Stimulated activated CD4-positive, alpha-beta T cell treated with anti-CD3 and anti-CD28 coated beads, Interleukin-1b, Interleukin-23, amount 100 ng/mL, for 24 hours (primary cell): ENCODE measurements at places on chromosomes 12 and 14.

DNA sequence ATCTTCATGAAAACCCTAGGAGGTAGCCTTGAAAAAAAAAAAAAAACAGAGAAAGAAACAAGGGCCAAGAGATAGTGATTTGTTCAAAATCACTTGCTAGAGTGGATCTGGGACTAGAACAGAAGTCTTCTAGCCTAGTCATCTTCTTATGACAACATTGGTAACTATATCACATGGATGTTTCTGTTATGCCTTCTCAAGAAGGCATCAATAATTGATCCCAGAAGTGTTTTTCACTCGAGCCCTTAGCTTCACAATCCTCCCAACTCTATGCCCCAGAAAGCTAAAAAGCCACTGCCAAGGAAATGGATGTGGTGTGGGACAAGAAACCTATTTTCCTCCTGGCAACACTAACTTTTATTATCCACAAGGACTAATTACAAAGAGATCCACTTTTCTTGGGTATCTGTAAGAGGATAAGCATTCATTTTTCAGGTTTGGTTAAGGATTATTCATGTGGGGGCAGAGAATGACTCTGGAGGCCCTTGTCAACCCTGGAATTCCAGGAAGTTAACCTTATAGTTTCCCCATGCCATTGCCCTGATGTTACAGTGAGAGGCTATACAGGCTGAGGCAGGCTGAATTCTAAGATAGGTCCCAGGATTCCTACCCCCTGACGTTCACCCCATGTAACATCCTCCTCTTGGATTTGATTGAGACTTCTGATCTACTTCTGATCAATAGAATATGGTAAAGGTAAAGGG lies 67.7 kb upstream of the CPM start:
- DNase-seq = no peak

GRCh38 chr12:51270067-51270950 lies at the start of gene SMAGP:
TSS of gene SMAGP (minus strand) at chr12:51270415. CDS start at chr12:51269278, 1,137 bp downstream.
- DNase-seq = no peak

DNA sequence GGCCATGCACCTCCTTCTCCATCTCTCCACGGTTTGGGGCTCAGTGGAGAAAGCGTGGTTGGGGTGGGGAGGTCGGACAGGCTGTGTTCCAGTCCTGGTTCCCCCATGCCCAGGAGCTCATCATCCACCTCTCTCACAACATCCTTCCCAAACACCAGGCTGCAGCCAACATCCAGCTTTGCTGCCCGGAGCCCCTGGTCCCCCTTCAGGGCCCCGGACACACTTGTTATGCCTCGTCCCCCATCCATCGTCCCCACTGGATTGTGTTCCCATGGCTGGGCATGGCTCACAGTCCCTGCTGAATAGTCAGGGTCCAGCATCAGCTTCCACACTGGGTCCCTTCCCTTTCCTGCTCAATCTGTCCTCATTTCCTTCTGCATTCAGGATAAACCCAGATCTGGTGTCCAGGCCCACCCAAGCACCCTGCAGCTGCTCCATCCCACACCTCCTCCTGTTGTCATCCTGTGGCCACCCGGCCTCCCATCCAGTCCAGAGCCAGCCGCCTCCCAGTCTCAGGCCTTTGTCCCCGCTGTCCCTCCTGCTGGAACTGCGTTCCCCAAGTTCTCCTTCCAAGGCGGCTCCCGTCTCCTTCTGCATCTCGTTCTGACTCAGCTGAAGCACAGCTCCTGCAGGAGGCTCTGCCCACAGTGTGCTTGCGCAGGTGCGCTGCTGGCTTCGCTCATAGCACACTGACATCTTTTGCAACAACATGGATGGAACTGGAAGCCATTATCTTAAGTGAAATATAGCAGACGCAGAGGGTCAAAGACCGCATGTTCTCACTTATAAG lies 211.4 kb upstream of the RTL1 start:
- DNase-seq = no peak

GRCh38 chr12:90299121-90299520 lies 590.5 kb upstream of the ATP2B1 start:
- DNase-seq = no peak

GRCh38 chr14:44995196-44995595 lies 33.2 kb downstream of the TOGARAM1 start:
- no peak for DNase-seq

DNA sequence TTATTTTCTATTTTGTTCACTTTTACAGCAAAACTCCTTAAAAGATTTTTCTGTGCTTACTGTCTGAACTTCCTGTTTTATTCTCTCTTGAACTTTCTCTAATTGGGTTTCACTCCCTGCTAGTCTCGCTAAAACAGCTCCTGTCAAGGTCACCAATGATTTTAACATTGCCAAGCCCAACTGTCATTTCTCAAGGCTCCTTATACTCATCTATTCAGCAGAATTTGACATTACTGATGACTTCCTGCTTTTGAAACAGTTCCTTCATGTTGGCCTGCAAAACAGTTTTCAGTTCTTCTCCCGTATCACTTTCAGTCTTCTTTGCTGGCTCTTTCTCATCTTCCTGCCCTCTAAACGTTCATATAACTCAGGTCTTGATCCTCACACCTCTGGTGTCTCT lies 268.5 kb upstream of the USP15 start:
- no peak for DNase-seq

DNA sequence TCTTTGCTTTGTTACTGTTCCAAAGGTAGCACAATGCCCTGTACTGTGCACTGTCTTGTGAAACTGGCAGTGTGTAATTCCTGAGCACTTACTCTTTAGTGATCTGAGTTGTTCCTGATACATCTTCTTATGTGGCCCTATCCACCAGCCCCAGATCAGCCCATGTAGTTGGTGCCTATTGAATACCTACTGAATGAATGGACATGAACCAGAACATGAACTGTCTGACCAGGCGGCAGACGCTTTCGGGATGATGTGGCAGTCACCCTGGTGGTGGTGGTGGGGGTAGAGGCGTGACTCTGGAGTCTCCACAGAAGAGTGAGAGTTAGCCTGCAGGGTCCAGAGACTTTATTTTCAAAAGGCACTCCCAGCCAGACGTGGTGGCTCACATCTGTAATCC lies 46.6 kb upstream of the PAPOLA start:
- no peak for DNase-seq

DNA sequence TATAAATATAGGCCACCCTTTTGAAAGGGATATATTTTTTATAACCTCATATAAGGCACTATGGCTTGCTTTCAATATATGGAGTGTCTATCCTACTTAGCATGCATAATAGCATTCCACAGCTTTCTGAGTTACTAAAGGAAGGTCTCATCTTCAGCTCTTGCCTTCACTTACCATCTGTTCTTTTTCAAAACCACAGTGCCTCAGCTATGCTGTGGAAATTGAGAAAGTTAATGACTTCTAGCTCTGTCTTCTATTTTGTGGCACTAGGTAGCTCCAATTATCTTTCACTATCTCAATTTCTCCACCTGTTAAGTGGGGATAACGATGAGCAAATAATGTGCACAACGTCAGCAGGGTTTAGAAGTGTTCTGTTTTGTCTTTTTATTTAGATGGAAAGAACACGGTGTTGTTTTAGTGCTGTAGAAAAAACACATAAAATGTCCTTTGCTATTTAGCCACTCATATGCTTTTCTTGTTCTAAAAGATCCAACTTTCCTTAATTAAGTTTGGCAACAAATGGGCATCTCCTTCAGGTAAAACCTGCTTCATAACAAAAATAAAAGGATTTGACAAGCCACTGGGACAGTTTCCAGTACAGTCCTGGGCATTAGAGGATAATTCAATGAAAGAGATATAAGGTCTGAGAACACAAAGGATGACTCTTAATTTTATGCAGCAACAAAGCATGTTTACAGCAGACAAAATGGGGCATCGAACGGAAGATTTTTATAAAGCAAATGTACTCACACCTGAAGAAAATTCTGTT lies 462.0 kb upstream of the SYT1 start:
- no peak for DNase-seq

DNA sequence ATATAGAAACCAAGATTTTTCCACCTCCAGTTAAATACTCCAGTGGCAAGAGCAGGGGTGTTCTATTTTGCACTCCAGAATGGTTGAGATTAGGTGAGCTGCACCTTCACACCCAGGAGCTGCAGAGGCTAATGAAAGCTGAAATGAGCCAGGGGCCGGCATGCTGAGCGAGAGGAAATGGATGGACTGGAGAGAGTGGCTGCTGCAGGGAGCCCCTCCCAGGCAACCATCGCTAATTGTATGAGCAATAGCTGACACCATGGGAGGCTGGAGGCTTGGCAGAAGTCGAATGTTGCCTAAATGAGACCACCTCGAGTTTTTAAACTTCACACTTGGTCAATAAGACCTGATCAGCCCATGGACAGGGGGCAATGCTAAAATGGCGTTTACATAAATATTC lies 301.8 kb upstream of the TMPO start:
- no peak for DNase-seq

GRCh38 chr12:74586251-74586650 lies 48.6 kb downstream of the ATXN7L3B start:
- DNase-seq = no peak

DNA sequence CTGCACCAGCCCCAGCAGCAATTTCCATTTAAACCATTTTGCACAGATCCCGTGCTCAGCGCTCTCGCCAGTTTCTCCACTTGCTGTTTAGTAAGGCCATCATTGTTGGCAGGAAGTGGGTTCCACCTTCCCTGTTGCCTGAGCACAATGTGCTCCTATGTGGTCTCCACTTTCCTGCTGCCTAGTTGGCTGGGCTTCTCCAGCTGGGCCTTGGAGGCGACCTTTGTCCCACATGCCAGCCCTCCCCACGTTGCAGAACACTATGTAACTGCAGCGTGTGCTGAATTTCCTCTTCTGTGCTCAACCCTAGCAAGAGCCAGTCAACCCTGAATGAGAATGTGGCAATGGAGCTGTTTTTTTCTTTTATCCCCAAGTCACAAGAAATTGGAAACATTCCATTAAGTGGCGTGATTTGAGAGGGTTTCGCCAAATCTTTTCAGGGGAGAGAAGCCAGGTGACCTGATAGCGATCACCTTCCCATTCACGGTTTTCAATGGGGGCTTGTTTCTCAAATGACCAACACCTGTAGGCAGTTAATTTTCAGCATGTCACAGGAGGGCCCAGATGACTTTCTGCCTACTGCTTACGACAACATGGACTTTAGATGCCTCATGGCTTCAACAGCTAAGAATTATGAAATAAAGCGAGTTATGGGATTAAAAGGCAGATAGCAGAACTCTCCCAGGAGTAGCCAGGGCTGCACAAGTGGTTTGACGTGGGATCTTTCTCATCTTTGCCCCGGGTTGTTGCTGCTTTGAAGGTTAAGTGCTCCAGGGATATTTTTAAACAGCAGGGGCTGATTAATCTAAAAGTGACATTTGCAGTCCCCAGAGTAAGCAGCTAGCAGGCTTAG lies at the start of gene ACACB:
Gene ACACB (plus strand): TSS at position 830 of the 853 bp plus-strand sequence. CDS start 22,819 bp downstream, outside the sequence.
- DNase-seq = no peak

GRCh38 chr12:111616177-111616623 lies 17.1 kb upstream of the ATXN2 start:
- no peak for DNase-seq

DNA sequence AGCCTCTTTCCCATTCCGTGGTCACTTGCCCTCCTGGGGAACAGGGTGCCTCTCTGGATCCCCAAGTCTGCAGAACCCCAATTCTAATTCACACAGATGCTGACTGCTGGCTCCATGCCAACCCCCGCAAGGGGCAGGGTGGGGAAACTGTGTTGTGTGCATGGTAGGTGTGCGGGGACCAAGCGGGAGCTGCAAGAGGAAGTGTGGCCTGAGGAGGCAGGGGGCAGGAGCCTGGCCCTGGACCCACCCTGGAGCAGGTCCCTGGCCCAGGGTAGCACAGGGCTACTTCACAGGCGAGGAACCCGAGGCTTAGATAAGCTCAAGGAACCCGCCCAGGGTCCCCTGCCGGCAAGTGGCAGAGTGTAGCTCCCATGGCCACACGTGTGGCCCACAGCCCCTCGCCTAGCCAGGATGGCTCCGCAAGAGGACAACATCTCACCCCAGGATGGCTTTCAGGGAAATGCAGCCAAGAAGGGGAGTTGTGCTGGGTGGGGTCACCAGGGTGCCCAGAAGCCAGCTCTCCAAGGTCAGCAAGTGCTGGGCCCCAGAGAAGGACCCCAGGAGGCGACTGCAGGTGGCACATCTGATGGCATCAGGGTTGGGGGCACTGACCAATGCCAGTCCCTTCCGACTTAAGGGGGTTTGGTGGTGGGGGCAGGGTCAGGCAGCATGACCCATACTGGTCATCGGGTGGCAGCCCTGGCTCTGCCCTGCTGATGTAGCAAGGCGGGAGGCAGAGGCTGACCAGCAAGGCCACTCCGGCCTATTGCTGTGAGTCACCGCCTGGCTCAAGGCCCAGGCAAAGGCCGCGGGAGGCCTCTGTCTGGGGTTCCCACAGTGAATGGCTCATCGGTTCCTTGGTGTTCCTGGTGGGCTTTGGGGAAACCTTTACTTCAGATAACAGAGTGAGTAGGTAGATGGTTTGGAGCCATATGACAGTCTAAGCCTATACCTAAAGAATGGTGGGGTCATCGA lies 37.3 kb upstream of the EML1 start:
- no peak for DNase-seq

DNA sequence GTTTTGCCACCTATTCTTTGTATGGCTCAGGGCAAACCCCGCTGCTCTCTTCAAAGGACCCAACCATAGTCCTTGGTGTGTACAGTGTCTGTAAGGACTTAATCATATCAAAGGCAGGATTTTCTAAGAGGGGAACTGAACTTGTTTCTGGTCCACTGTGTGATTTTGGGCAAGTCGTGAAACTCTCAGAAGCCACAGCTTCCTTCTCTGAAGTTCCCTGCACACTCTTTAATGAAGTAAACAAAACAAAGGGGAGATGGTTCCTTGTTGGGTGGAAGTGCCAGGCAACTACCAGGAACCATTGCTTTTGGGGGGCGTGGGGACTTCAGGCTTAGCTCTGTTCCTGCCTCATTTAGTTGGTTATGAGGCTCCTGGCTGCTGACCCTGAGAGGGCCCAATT lies 152.4 kb downstream of the VRK1 start:
- DNase-seq = no peak

GRCh38 chr14:101253948-101254347 lies 307.3 kb upstream of the DIO3 start:
- DNase-seq = no peak

DNA sequence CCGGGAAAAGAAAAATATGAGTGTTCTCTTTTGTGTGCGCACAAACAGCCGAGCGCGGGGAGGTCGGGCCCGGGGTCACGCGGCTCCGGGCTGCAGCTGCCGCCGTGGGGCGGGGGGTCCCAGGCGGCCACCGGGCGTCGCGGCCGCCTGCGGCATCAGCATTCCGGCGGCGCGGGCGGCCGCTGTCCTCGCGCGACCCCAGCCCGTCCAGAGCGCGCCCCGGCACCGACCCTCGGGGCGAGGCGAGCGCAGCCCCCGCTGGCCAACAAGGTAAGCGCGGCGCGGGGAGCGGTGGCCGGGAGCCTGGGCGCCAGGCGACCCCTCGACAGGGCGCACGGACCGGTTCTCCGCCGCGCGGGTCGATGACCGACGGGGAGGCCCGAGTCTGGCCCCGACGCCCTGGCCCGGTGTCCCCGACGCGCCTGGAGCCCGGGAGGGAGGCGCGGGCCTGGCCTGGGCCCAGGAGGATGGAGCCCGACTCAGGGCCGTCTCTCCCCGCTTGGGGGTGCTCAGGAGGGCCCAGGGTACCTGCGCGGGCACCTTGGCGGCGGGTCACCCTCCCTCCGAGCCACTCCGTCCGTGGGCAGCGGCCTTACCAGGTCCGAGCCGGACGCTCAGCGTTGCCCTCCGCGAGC lies 103.9 kb upstream of the DIO3 start:
- no peak for DNase-seq

- DNase-seq = no peak
Measured at GRCh38 chr14:24713404-24713803, 79.4 kb upstream of the GZMB start.
